ENCODE measurements at places on chromosomes 4 and X. TPM values are rescaled to one million over a fixed set of nuclear protein-coding genes. Genes with fewer than 3 reads are reported as not detected.

Gene MAGEA11
- not detected for total RNA-seq

Gene ZBTB49
- total RNA-seq, result 5.6 TPM

Gene HELQ
- 6.3 TPM for total RNA-seq

Gene STK26
- total RNA-seq, result 2.5 TPM

Gene MAGEA12
- not detected for total RNA-seq

Gene GABRA4
- not detected for total RNA-seq

Gene ACE2
- not detected for total RNA-seq

Gene TAB3
- 11.1 TPM for total RNA-seq

Gene ADH1B
- total RNA-seq, result not detected

All from mammary microvascular endothelial cell (primary cell).